Brain (organoid and tissue), 16 donors: ENCODE measurements at places on chromosomes 6 and 20.

DNA sequence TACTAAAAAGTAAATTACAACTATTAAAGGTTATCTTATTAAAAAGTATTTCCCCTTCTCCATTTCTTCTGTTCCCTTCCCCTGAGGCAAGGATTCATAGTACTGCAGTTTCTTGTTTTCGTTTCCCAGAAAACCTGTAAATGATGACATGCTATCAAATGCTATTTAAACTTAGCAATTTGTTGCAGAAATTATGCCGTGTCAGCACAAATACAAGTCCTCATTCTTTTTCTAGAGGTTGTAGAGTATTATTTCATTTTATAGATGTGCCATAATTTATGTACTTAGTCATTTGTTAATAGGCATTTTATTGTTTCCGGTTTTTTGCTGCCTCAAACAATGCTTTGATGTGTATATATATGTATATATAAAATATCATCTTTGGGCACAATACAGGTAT lies 268.4 kb downstream of the PLCB1 start:
- DNase-seq, result no peak

DNA sequence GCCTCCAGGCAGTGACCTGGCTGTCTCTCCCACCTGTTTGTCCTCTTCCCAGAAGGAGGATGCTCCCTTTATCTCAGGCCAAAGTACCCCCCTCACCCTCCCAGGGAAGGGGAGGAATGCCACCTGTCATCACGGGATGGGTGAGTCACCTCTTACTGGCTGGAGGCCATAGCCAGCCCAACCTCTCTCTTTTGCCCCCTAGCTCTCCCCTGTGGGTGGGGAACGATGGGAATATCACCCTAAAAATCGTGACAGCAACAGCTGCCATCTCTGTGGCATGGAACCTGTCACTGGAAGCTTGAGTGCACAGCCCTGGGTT lies 137.5 kb upstream of the PTPN1 start:
- DNase-seq, result no peak

GRCh38 chr6:139446138-139446715 lies 71.8 kb upstream of the CITED2 start:
- DNase-seq, result no peak

- no peak for DNase-seq
These were observed 167.0 kb upstream of the SASH1 start for GRCh38 chr6:148175550-148176188.

DNA sequence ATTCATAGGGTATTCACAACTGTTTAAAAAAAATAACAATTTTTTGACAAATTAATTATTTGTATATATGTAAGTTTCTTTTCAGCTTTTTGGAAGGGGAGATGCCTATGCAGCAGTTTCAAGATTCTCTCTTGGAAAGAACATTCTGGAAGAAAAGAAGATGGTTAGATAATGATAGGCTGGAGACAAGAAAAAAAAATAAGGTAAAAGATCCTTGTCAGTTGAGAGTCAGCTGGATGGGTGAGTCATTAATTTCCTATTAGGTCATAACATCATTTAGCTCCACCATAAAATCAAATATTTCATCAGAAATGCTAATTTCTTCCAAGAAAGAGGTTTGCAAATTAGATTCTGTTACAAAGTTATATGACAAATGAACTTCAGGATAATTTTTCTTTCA lies 880.4 kb downstream of the EPHA7 start:
- DNase-seq, result no peak

DNA sequence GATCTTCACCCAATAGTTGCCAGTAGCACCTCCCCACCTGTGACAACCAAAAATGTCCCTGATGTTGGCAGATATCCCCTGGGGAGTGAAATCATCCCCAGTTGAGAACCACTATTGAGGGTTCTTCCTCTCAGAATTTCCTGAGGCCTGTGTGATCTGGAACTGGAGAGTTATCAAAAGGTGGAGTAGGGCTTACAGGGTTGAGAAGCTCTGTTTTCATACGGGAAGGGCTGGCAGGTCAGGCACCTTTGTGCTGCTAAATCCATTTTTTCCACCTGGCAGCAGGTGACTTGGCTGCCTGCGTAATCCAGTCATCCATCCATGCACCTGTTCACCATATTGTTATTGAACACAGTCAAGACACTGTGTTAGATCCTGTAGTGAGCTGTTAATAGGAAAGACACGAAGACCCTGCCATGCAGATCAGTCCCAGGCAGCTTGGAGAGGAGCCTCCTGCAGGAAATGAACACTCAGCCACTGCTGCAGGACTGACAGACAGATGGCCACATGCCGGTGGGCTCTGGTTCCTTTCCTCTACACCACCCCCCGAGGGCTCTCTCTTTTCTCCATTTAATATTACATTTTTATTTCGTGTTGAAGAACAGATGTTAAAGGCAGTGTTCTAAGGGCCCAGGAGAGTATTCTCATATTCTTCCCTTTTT lies 5.4 kb downstream of the DUSP22 start:
- no peak for DNase-seq

GRCh38 chr6:73134588-73134987 lies 90.7 kb downstream of the KHDC1L start:
- DNase-seq, result no peak

DNA sequence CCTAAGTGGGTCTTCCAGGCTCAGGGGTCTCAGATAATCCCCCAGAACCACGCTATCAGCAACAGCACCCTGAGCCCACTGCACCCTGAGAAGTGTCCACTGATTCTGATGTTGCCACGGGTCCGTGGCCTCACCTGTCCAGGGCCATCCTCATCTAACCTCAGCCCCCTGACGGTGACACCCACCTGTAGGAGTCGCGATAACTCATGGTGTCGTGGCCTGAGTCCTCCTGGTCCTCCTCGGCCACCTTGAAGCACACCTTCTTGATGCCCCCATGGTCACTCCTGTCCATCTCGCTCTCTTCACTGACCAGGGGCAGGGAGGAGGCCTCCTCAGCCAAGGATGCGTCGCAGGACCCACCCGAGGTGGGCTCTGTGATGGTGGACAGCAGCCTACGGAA lies 182.1 kb downstream of the PREX1 start:
- no peak for DNase-seq

DNA sequence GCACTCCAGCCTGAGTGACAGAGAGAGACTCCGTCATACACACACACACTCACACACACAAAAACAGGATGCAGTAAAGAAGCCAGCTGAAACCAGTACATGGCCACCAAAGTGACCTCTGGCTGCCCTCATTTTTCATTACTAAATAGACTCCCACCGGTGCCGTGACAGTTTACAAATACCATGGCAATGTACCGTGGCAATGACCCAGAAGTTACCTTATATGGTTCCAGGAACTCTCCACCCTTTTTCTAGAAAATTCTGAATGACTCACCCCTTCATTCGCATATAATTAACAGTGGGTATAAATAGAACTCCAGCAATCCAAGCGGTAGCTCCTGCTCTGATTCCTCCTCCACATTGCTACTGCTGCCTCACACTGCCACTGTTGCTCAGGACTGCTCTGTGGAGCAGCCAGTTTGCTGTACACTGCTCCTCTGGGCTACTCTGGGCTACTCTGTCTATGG lies 57.7 kb downstream of the SNX5 start:
- DNase-seq, result no peak

DNA sequence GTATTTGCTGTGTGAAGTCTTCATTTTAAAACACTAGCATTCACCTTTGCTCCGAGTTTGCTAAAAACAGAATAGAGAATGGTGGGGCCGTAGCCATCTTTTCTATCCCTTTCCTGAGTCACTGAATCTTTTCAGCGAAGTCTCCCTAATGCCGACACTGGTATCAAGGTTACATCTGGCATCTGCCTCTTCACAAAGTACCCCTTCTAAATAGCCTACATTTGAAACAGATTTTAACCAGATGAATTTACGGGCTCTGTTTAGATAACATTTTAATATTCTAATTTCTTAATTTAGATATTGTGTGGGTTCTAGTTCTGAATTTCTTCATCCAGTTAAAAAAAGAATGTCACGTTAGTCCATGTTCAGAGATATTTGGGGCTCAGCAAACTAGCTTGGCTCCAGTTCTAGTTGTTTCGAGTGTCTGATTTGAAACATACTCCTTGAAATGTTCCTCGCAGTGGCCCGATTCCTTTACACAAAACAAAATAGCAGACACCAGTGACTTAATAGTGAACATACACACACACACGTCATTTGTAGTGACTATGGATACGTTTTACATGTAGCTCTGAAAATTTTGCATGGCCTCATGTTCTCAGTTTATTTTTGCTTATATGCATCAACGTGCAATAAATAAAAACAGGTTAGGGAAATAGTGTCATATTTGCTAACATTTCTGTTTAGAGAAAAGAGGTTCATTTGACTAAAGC lies 15.1 kb downstream of the DSP start:
- DNase-seq, result no peak

- DNase-seq, result no peak
These were observed 3.6 kb downstream of the NT5E start for GRCh38 chr6:85453490-85453889.

DNA sequence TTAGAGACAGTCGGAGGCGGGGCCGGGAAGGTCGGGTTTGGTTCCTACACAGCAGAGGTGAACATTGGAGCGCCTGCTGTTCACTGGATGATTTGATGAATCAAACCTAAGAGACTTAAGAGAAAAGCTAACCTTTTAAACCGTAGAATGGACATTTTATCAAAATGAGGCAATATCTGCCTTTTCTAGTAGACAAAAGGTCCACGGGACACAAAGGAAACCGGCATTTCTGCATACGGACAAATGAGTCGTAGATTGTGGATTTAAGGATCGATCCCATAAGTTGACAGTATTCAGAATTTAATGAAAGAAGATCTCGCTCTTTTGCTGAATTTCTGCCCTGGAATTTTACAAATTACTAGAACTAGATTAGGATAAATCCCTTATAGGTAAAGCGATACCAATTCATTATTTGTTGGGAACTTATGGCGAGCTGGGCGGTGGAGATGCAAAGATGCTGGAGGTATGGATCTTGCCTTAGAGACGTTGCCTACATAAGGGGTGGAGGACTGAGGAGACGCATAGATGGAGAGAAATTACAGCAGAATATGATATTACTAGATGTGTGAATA lies 400 bp downstream of the PAK1IP1 start:
- DNase-seq, result no peak

DNA sequence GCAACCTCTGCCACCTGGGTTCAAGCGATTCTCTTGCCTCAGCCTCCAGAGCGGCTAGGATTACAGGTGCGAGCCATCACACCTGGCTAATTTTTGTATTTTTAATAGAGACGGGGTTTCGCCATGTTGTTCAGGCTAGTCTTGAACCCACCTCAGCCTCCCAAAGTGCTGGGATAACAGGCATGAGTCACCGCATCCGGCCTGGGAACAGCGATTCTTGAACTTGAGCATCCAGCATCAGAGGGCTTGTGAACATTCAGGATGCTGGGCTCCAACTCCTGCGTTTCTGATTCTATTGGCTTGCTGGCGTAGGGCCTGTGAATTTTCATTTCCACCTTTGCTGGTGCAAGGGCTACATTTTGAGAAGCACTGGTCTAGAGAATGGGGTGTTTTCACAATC lies 24.5 kb upstream of the PIM1 start:
- no peak for DNase-seq
